Ovary (tissue), 10 donors: ENCODE measurements at places on chromosomes 6 and 20.
A peak's percentile ranks its signal among the peaks of the same experiment; 100 is the strongest.

GRCh38 chr6:126075335-126076071, 89.2 kb downstream of the TRMT11 start:
- no peak for DNase-seq

DNA sequence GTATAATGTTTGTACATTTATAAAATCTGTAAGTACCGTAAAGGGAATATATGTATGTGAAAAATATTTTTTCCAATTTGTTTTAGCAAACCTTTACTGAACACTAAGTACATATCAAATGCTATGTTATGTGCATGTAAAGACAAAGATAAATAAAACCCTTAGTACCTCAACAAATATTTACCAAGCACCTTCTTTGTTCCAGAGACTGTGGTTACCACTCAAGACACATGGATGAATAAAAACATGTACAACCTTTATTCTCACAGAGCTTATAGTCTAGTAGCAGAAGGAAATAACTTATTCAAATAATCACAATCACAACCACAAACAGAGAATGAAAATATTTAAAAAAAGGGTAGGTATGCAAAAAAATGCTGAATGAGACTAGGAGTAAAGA, 17.5 kb downstream of the TMX4 start:
- no peak for DNase-seq

GRCh38 chr6:48249071-48249470, 138.1 kb upstream of the PTCHD4 start:
- no peak for DNase-seq

- no peak for DNase-seq
These were observed 31.4 kb downstream of the DTNBP1 start for GRCh38 chr6:15631432-15631831.

- no peak for DNase-seq
These were observed 20.2 kb downstream of the RIPK1 start for GRCh38 chr6:3088446-3088845.

- DNase-seq = no peak
These were observed 497.8 kb upstream of the ARID1B start for GRCh38 chr6:156279261-156279969.

DNA sequence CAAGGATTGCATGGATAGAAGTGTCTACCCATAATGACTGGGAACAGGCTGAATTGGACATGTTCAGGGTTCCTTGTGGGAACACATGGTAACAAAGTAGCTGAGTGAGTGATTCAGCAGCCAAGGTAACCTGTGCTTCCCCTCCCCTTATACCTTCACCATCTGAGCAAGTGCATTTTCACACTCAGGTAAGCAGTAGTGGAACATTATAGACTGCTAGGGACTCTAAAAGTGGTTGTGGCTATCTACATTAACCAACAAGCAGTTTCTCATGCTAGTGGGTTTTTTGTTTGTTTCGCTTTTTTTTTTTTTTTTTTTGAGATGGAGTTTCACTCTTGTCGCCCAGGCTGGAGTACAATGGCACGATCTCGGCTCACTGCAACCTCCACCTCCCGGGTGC, 41.4 kb downstream of the KIZ start:
- DNase-seq = no peak

DNA sequence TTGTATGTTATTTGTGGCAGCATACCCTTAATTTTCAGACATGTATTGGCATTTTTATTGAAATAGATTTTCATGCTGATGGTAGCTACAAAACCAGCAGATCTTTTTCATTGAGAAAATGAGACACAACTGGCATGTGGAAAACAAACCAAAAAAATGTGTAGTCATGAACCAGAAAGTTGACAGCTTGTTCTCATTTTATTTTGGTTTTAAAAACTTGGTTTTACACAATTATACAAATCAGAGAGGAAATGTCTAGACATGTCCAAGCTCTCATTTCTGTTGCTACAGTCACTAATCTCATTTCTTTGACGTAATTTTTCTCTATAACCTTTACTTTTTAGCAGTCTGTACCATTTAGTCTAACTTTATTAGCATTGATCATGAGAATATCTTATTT, 85.4 kb downstream of the GRIK2 start:
- DNase-seq = no peak

GRCh38 chr6:112269979-112270566, 15.7 kb upstream of the LAMA4 start:
- DNase-seq = no peak

GRCh38 chr20:58691773-58692578, 624 bp upstream of the NPEPL1 start:
- peak; percentile 59 for DNase-seq
